Breast epithelium (tissue), 4 donors: ENCODE measurements at places on chromosomes 5 and 9.

- DNase-seq, result no peak
Measured at GRCh38 chr5:81183811-81184748, 49.0 kb upstream of the CKMT2 start.

GRCh38 chr5:178778919-178779318 is 48.5 kb upstream of the ZNF354A start:
- DNase-seq, result no peak

GRCh38 chr5:17216176-17216973 is 1.1 kb upstream of the BASP1 start:
- DNase-seq, result peak; percentile 76

DNA sequence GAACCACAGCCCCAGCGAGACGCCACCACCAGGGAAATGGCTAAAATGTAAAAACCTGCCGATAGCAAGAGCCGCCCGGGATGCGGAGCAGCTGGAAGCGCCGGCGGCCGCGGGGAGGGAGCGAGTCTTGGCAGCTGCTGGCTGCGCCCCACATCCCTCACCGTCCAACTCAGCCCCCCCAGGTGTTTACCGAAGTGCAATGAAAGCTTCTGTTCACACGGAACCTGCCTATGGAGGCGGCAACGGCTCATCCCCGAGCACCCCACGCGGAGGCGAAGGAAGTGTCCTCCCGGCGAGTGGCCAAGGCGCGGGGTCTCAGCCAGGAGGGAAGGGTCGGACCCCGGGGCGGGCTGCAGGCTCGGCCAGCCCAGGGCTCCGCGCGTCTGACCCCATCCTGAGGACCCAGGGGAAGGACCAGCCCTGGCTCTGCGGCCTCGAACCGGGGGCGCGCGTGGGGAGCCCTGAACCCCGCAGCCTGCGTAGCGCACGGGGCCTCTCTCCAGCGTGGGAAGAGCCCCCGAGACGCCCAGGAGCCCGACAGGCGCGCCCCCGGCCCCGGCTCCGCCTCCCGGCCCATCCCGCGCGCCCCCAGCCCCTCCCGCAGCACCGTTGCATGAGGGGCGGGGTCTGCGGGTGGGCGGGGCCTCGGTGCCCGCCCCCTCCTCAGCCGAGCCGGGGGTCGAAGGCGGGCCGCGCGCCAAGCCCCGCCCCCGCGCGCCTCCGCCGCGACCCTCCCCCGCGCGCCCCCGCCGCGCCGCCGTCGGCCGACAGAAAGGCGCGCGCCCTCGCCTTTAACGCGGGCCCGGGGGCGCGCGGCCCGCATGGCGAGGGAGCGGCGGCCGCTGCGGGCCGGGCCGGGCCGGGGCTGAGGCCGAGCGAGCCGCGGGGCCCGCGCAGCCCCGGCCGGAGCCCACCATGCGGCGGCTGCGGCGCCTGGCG is at the start of gene DIPK1B:
Gene DIPK1B (plus strand): TSS at position 822 of the 939 bp plus-strand sequence. CDS start 94 bp downstream, at position 916.
- no peak for DNase-seq

- DNase-seq, result no peak
Measured at GRCh38 chr5:105730982-105731381, 1939.8 kb downstream of the EFNA5 start.

DNA sequence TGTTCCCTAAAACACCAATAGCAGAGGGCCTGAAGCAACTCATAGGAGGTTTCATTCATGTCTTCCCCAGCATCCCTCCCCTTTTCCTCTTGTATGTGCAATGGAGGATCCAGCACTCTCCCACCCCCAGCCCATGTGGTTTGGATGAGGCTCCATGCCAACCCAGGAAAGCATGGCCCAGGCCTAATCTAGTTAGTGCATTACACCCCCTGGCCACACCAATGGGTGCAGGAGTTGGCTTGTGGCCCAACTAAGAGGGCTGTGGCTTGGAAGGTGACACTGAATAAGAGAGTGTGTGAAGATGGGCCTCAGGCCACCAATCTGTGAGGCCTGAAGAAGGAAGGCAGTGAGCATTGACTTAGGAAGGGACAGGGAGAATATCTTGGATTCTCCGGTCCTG is 70.8 kb upstream of the SMIM23 start:
- DNase-seq, result no peak

GRCh38 chr9:33125871-33126823 is 41.0 kb downstream of the B4GALT1 start:
- DNase-seq, result no peak

DNA sequence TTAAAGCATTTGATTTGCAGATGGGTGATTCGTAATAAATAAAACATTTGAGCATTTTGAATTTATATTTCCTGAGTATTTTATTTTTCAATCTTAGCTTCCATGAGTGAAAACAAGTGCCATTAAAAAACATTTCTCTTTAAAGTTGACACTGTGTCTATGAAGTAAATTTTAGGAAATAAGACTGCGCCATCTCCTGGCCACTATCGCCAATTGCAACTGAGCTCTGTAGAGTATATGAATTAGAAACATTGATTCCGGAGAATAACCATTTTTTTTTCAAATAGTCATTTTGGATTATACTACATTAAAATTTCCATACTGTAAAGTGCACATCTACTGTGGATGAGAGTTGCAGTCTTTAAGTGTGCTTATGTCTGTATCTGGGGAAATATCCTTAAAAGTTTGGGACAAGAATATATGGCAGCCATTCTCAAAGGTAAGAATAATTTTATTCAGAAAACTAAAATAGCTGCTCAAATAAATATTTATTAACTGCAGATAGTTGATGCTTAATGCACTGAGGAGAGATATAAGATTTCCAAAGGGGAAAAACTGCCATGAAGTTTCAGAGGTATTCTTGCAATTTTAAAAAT is 5.9 kb downstream of the DMRTA1 start:
- no peak for DNase-seq

DNA sequence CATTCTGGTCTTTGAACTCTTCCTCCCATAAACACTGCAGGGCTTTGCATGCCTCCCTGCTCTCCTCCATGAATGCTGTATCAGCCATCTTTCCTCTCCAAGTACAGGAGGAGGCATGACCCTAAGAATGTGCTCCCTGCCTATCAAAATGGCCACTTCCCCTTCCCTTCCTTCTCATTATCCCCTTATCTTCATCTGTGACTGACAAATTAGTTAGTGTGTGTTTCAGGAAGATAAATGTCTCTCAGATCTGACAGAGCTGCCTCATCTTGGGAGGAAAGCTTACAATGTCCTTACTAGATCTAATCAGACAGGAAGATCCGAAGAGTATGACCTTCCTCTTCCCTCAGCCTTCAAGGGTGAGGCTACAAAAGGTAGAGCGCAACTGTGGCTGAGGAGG is 46.2 kb downstream of the TLR4 start:
- no peak for DNase-seq

DNA sequence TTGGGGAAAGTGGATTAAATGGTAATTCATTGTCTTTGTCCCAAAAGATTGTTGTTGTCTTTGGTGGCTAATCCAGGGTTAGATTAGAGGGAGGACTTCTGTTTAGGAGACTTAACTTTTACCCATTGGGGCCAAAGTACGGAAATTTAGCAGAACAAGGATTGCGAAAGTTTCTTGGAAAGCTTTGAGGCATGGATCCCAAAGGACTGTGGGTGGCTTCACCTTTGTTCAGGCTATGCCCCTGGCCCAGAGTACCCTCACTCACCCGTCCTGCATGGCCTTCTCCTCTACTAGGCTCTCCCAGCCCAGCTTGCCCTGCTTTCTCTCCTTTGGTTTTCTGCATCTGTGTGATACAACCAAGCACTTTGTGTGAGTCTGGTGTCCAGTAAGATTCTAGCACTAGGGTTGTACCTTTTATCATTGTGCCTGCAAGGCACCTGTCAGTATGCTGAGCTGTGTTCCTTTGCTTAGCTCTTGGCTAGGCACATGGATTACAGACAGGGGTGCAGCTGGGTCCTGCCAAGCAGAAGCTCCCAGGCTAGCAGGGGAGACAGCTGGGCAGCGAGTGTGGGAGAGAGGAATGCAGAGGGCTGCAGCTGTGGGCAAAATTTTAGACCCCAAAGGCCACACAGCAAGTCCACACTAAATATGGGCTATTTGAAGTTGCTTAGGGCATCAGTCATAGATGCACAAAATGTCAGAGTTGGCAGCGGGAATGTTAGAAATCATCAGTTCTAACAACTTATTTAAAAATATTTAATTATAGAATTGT is 3.2 kb downstream of the PPARGC1B start:
- no peak for DNase-seq

DNA sequence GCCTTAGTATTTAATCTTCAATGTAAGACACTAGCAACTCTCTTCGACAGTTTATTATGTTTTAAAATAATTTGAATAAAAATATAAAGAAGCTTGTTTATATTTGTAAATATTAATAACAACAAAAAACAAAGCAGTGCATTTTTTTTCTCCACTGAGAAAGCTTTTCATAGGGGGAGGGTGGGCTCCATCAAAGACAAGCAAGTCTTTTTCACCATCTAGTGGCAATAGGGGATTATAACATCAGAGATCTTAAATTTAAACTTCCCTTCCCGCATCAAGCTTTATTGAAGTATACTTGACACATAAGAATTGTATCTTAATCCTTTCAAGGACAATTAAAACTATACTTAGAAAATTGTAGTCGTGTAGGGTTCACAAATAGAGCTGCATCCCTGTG is 9.3 kb upstream of the OR13F1 start:
- no peak for DNase-seq

DNA sequence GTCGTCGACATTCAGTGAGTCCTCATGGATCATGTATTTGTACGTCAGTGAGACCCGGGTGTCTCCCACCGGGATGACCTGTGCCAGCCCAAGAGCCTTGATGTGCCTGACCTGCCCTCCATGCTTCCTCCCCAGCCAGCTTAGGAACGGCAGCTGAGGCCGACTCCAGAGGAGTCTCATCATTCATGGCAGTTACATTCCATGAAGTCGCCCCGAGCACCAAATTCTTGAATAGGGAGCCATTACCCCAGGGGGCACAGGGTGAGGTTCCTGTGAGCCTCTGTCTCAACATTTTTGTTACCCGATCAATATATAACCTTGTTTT is 67.8 kb downstream of the ZNF354C start:
- DNase-seq, result no peak

- no peak for DNase-seq
Measured at GRCh38 chr5:146290318-146290717, 48.3 kb upstream of the POU4F3 start.

GRCh38 chr5:52897238-52897614 is 91.9 kb upstream of the ITGA2 start:
- no peak for DNase-seq

GRCh38 chr9:76371901-76372300 is 22.3 kb downstream of the RFK start:
- DNase-seq, result no peak

DNA sequence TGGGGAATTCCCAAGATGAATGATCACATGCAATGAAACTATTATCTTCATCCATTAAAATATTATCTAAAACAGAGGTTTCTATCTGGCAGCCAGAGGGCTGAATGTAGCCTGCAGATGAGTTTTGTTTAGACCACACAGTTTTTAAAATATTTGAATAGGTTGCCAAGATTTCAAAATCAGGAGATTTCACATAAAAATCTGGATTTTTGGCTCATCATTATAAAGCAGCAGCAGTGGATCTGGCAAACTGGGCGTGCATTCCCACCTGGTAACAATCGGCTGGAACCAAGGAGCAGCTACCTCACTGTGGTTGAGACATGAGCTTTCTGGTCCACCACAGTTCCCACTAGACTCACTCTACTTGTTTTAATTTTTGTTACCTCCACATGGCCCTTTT is 155.1 kb downstream of the BNC2 start:
- no peak for DNase-seq

GRCh38 chr9:135330685-135331590 is 148.6 kb upstream of the PPP1R26 start:
- no peak for DNase-seq

DNA sequence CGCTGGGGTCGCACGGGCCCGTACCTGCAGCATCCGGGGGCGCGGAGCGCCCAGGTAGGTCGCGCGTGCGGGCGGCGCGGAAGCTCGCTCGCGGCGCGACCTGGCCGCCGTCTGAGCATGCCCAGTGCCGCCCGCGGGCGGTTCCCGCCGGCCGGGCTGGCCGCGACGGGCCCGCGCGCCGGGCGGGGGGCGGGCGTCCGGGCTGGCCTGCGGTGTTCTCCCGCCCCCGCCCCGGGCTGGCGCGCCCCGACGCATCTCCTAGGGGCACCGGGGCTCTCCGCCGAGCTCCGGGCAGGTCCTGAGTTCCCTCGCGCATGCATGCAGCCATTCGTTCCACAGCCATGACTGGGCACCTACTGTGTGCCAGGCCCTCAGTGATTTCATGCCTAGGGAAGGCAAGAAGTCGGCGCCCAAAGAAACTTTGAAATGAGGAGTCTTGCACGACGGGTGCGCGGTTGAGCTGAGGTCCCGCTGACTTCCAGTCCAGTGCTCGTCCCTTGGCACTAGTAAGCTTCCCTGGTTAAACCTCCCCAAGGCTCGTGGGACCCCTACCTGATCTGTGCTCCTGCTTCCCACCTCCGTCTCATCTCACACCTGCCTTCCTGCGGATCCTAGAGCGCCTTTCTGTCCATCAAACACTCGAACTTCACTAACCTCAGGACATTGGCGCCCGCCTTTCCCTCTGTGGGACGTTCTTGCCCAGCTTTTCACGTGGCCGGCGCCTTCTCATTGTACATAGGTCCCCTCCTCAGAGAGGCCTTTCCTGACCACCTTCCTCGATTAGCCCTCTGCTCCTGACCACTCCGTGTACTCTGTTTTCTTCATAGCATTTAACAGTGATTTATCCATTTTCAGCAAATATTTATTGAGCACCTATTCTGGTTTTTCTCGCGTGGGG is at the start of gene PTPN3:
Gene PTPN3 (minus strand): TSS at position 113 of the 898 bp plus-strand sequence. CDS start 34,873 bp downstream, outside the sequence.
- no peak for DNase-seq

DNA sequence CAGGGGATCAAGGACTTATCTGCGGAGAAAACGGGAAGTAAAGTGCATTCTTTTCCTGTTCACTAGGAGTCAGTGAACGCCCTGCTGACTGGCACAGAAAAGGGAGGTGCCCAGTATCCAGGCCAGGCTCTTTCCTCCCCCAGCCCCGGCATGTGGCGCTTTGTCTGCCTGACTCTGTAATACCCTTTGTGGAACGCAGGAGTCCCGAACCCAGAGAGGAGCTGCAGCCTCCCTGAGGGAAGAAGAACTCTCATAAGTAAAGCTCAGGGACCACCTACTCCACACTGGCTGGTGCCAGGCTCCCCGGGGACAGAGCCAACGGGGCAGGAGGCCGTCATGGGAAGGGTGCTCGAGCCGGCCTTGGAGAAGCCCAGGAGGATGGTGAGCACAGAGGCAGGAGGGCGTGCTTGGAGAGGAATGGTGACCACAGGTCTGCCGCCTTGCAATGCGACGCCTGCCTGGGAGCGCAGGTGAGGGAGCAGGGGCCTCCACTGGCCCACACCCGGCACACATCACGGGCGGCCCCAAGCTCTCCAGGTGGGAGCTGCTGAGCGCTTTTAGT is 31.5 kb downstream of the VAV2 start:
- no peak for DNase-seq
